ENCODE measurements at places on chromosomes 3 and 15. TPM values are rescaled to one million over a fixed set of nuclear protein-coding genes. Genes with fewer than 3 reads are reported as not detected.
A peak's percentile ranks its signal among the peaks of the same experiment; 100 is the strongest.

- no peak for DNase-seq
These were observed 819 bp upstream of the RPL24 start for GRCh38 chr3:101687142-101687931.

Gene AP3B2
- polyA plus RNA-seq: 0.22 TPM

Gene DAPK2
- 0.57 TPM for polyA plus RNA-seq

DNA sequence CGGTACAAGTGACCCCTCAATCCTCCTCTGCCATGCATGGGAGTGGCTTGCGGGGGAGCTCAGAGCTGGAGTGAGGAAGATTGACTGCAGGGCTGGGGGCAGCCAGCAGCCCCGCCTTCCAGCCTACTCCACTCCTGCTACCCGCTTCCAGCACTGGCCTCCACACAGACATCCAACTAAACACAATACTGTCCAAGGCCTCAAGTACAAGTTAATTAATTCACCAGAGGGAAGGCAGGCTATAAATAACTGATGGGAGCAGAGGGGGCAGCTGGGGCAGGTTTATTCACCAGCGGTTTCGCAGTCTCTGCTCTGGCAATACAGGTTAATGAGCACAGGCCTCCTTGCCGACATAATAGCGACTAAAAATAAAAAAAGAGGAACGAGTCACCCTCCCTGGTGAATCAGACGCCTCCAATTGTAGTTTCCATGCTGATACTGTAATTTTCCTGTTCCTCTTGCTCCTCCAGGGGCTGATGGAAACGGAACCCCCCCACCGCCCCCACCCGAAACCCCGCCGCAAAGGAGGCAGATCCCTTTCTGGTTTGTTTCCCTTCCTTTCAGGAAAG lies 166.4 kb upstream of the TLE3 start:
- DNase-seq: no peak

- DNase-seq: no peak
These were observed 1088.6 kb upstream of the EPHA6 start for GRCh38 chr3:95725770-95726169.

DNA sequence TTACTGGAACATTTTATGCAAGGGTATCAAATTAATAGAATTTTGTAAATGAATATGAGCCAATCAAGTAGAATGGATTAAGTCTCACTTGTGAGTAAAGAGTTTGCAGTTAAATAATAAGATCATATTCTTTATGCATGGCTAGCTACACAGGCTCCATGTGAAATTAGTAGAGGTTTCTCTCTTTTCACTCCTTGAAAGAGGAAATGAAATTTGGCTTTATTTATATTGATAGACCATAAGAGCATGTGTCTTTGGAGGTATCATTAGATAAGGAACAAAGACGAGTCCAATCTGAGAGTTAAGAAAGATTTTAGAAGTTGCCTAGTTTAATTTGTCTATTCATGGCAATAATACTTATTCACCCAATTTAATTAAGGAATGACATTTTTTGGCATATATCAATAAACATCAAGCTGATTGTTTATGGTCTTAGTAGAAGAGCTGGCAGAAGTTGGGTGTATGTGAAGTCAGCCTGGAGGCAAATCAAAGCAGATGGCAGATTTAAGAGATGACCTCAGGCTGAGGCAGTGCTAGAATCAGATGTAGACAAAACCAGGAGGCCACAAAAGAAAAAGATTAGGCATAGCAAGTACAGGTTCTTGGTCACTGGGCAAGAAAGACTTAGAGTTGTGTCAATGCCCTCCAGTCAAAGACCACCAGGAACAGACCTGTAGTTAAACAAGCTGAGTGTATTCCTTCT lies 406.5 kb upstream of the ARHGEF26 start:
- DNase-seq: no peak

Gene MYLK
- 1,040 TPM for polyA plus RNA-seq

GRCh38 chr3:58514405-58514804 lies 22.5 kb downstream of the KCTD6 start:
- DNase-seq: no peak

DNA sequence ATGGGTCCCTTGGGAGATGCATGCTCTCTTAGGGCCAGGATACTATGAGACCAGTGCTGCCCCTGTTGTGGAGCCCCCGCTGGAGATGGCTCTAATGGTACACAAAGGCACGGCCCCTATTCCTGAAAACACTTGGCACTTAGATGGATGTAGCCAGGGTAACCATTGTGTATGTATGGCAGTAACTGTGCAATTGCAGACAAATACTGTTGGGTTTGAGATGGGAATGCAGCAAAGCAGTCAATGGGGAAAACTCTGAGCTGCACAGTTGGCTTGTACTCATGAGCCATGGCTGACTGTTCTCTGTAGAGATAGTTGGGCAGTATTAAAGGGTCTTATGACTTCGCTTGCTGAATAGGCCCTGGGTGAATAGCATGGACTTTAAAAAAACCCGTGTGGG lies 67.9 kb upstream of the NPAP1 start:
- no peak for DNase-seq

DNA sequence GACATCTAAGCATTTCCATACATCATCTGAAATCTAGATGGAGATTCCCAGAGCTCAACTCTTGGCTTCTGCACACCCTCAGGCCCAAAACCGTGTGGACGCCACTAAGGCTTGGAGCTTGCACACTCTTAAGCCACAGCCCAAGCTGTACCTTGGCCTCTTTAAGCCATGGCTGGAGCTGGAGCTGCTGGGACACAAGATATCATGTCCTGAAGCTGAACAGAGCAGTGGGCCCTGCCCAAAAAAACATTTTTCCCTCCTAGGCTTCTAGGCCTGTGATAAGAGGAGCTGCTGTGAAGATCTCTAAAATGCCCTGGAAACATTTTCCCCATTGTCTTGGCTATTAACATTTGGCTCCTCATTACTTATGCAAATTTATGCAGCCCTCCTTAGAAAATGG lies 188.7 kb upstream of the MBNL1 start:
- DNase-seq: no peak

- no peak for DNase-seq
These were observed 49.5 kb downstream of the CCDC12 start for GRCh38 chr3:46926871-46927717.

DNA sequence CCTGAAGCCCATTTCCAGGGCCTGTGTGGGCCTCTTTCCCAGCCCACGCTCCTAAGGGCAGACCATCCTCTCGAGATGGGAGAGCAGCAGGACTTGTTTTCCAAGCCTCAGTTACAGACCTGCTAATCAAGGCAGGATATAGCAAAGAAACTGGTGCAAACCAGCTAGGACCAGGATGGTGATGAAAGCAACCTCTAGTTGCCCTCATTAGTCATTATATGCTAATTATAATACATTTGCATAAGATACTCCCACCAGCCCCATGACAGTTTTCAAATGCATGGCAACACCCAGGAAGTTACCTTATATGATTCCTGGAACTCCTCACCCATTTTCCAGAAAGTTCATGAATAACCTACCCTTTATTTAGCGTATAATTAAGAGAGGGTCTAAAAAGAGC lies 34.4 kb upstream of the TRH start:
- no peak for DNase-seq

GRCh38 chr15:80694611-80695098 lies 455 bp upstream of the ABHD17C start:
- DNase-seq: no peak

GRCh38 chr3:65291448-65292125 lies 603.8 kb upstream of the ADAMTS9 start:
- no peak for DNase-seq

Gene FSD2
- not detected for polyA plus RNA-seq

Gene RTP3
- 0.06 TPM for polyA plus RNA-seq

DNA sequence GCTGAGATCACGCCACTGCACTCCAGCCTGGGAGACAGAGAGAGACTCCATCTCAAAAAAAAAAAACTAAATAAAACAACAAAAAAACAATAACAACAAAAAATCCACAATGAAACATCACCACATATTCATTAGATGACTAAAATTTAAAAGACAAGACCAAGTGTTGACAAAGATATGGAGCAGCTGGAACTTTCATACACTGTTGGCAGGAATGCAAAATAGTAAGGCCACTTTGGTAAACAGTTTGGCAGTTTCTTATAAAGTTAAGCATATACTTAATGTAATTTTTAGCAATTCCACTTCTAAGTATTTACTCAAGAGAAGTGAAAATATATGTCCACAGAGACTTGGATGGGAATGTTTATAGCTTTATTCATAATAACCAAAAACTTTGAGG lies 43.2 kb downstream of the RBP2 start:
- no peak for DNase-seq

Gene HIGD2B
- polyA plus RNA-seq: not detected

GRCh38 chr15:70098461-70099166 lies 897 bp upstream of the TLE3 start:
- no peak for DNase-seq

Gene AGTR1
- 0.20 TPM for polyA plus RNA-seq

Gene CYP1A2
- not detected for polyA plus RNA-seq

DNA sequence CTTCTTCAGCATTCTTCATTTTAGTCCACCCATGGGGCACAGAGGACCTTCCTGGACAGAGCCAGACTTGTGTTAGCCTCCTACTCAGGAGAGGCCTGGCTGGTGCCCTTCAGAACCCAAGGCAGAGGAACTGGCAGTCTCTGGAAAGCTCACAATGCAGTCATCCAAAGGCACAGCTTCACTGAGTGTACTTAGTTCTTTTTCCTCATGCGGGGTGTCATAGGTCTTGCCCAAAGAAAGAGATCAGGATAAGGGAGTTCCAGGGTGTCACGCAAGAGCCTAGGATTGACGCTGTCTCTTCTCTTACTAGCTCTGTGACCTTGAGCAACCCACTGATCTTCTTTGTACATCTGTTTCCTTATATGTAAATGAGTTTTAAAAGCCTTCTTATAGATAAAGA lies 58.7 kb downstream of the CD200 start:
- no peak for DNase-seq

Gene LMAN1L
- polyA plus RNA-seq: not detected

Gene HMCES
- 19.9 TPM for polyA plus RNA-seq

Gene ZBTB38
- polyA plus RNA-seq: 85.1 TPM

GRCh38 chr15:43067717-43068461 lies 37.9 kb downstream of the UBR1 start:
- no peak for DNase-seq

DNA sequence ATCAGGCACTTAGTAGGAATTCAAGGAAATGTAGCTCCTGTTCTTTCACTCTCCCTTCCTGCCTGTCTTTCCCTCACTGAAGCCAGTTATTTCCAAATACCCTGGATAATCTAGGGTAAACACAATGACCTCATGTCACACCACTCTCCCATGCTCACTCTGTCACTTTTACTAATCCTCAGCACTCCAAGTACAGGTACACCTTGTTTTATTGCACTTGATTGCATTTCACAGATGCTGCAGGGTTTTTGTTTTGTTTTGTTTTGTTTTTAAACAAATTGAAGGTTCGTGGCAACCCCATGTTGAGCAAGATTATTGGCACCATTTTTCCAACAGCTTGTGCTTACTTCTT lies 40.8 kb downstream of the PPM1L start:
- DNase-seq: no peak

Gene CHRM5
- polyA plus RNA-seq: 0.07 TPM

DNA sequence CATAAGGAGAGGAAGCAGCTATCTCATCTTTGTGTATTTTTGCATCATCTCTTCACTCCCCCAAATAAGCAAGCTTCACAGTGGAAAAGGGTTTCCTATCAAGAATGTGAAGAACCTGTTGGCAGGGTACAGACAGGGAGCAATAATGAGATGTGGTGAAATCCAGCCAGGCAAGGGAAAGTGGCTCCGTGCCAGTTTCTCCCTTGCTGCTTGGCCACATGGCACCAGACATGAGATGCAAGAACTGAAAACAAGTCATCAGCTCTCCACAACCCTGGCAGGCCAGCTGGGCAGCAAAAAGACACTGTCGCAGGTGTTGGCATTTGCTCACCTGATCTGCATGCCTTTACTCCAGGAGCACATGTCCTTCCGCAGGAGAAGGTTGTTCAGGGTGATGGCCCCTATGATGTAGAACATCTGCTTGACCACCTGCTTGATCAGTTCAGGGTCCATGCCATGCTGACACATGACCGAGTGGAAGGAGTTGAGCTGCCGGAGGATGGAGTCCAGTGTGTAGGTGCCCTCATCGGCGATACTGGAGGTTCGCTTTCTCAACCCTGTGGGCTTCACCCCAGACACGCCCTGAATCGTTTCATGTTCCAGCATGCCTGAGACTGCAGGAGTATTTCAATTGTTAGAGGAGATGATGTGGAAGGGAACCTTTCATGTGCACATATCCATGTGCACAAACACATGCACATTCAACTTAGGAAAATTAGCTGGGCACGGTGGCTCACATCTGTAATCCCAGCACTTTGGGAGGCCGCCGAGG lies 23.3 kb upstream of the MYO5C start:
- no peak for DNase-seq

GRCh38 chr3:177633671-177634207 lies 436.5 kb upstream of the TBL1XR1 start:
- DNase-seq: peak; percentile 54

DNA sequence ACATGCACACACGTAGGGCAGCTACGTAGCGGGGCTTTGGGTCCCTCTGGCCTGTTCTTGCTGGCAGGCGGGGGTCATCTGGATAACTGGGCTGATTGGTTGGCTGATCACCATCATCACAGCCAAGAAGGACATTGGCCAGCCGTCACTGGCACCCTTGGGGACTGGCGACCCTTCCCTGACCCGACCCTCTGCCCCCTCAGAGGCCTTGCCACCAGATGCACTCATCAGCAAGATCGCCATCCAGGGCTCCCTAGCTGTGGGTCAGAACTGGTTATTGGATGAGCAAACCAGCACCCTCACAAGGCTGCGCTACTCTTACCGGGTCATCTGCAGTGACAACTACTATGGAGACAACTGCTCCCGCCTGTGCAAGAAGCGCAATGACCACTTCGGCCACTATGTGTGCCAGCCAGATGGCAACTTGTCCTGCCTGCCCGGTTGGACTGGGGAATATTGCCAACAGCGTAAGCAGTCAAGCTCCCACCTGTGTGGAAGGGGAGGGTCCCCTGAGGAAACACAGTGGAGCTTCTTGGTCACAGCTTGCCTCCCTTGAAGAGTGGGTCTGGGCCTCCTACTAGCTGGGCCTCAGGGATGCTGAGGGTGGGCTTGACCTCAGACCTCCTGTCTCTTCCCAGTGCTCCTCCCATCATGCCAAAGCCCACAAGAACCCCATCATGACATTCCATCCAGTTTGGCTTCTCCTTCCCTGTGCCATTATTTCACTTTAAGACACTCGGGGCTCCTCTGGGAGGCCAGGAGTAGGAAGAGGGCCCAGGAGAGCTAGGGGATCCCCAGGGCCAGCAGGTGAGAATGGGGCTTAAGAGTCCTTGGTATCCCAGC lies 2.4 kb downstream of the DLL4 start:
- DNase-seq: no peak

- peak; percentile 7 for DNase-seq
These were observed 21.8 kb upstream of the POU1F1 start for GRCh38 chr3:87298111-87298718.

- no peak for DNase-seq
These were observed 32.6 kb downstream of the EEFSEC start for GRCh38 chr3:128185630-128186447.

GRCh38 chr3:19769694-19770093 lies 164.3 kb downstream of the EFHB start:
- DNase-seq: no peak

Gene CDHR4
- 0.09 TPM for polyA plus RNA-seq

Gene PDIA5
- 35.5 TPM for polyA plus RNA-seq

Gene PRSS50
- polyA plus RNA-seq: not detected

Gene SCN10A
- polyA plus RNA-seq: not detected

Data from AG04450 (cell line).